Fibroblast of the aortic adventitia (primary cell): ENCODE measurements at places on chromosomes 3 and 15.

GRCh38 chr15:40481341-40482074 lies 10.7 kb downstream of the CHST14 start:
- DNase-seq, result no peak

GRCh38 chr3:41338276-41338675 lies 139.0 kb downstream of the CTNNB1 start:
- peak; percentile 29 for DNase-seq

DNA sequence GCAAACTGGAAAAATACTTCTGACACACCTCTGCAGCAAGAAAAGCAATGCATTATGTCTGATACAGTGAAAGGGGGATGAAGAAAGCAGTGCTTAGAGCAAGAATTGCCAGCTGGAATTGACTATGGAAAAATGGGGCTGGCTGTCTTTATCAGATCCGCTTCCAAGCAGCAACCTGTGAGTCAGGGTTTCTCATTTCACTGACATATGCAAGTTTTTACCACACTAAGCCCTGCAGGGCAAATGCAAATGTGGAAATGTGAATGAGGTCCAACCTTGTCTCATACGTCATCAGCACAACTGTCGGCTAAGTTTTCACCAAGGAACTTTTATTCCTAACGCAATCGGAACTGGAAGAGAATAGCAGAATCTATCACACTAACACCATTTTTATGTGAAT lies 172.5 kb upstream of the GADL1 start:
- DNase-seq, result peak; percentile 99

DNA sequence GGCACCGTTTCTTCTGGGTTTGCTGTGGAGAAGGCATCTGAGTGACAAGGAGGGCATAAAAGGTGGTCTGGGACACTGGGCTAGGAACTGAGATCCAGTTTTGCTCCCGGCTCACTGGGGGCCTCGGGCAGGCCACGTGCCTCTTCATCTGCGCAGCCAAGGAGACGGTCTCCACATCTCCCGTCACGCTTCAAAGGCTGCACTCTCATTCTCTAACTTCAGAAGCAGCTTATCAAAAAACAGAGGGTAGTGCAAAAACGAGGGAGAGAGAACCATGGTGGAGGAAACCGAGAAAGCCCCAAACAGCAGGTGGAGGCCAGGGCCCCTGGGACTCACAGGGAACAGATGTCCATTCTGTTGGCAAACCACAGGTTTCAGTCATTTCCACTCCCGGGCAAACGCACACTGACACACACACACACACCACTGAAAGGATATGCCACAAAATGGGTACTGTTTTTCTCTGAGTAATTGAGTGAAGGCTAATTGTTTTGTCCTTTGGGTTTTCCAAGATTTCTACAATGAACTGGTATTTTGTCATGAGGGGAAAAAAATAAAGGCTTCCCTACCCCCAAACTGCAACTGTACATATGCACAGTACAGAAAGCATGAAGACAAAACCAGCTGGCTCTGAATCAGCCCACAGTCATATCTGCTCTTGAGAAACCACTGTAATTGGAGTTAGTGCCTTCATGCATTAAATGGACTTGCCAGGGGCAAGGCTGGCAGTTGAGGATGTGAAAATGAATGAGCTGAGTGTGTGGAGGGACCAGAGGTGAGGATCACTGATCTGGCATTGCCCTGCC lies 71.9 kb downstream of the MGLL start:
- DNase-seq, result peak; percentile 83

- no peak for DNase-seq
Observed at GRCh38 chr15:48470096-48470495, 138.9 kb downstream of the DUT start.

DNA sequence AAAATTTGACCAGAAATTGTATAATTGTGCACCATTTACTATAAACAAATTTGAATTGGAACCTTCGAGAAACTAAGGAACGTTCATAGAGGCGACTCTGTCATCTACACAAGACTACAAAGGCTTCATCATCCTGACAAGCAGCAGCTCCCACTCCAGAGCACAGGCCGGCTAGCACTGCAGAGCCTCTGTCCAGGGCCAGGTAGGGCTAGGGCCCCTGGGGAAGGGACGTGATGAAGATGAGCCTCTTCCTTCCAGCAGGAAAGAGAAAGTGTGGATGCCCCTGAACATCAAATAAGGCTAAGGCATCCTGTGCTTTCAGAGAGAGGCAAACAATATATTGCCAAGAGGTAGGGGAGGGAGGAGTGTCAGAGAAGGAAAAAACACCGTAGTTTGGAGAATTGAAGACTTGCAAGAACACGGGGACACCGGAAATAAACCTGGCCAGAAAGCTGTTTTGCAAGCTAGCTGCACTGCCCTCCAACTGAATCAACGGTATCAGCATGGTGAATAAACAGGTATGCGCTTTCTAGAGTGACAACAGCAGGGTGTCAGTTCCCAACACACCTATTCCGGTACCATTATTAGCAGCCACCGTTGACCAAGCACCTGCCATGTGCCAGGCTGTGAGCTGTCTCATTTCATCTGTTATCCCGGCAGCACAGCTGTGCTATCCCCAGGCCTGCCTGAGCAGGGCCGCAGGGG lies 12.4 kb downstream of the XXYLT1 start:
- DNase-seq, result no peak

GRCh38 chr3:111761309-111761795 lies 97.7 kb upstream of the PHLDB2 start:
- DNase-seq, result peak; percentile 88

- no peak for DNase-seq
Observed at GRCh38 chr3:150771600-150771999, 8.6 kb upstream of the SIAH2 start.

DNA sequence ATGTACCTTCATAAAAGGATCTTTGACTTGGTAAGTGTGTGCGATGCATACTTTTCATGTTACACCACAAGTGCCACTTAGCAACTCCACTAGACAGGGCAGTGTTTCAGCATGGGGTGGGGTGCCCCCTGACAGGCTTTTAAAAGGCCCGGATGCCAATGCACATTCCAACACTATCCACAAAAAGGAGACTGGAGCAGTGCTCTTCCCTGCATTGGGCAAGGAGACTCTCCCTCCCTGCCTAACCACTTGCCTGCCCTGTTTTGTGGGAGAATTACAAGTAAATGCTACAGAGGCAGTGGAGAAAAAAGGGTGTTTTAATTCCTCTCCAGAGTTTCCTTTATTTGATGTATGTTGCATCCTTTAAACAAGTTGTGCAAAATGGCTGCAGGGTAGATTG lies 1.7 kb upstream of the RARB start:
- DNase-seq, result peak; percentile 5

DNA sequence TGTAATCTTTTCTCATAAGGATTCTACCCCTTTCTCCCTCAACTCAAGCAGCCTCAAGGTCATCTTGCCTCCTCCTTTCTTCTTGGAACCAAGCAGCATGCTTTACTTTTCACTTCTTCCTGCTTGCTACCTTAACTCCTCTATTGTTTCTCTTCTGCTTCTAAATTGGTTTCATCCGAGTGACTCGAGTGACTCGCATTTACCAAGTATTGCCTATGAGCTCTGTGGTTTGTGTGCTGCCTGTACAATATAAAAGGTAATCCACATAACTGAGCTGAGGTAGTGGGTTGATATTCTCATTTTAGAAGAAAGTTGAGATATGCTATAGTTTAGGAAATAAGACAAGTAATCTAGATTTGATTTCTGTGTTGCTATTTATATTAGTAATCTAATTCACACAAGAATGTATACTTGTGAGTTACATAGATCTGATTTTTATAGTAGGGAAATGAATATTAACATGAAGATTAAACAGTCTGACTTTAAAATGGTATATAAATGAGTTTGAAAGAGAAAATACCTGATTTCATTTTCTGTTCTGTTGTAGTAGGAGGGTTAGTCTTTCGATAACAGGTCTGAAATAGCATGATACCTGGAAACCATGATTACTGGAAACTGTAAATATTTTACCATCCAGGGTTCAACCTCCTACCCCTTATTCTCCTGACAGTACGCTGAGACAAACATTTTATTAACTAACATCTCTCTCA lies 5.5 kb downstream of the HHLA2 start:
- peak; percentile 9 for DNase-seq

DNA sequence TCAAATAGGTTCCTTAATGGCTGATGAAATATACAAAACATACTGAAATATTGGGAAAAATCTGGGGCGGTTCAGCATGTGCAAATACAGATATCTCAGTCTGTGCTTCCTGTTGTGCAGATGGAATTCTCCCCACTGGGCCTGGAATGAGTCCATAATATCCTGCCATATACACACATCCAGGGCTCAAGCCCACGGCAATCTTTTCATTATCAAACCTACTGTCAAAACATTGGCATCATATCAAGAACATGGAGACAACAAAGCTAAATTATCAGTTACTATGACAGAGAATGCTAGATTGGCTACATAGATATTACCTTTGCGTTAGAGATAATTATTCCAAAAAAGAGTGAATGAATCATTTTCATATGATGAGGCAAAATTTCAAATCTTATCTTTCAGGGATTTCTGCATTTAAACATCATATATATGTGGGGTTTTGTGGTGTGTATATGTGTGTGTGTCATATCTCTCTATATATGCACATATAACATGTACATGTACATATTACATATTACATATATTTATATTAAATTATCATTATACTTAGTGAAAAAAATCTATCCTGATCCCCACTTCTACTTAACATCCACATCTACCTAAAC lies 713.3 kb downstream of the GBE1 start:
- DNase-seq, result no peak

- no peak for DNase-seq
Observed at GRCh38 chr15:98231696-98232440, 271.4 kb downstream of the ARRDC4 start.

- no peak for DNase-seq
Observed at GRCh38 chr15:101438482-101439284, 50.8 kb downstream of the PCSK6 start.

DNA sequence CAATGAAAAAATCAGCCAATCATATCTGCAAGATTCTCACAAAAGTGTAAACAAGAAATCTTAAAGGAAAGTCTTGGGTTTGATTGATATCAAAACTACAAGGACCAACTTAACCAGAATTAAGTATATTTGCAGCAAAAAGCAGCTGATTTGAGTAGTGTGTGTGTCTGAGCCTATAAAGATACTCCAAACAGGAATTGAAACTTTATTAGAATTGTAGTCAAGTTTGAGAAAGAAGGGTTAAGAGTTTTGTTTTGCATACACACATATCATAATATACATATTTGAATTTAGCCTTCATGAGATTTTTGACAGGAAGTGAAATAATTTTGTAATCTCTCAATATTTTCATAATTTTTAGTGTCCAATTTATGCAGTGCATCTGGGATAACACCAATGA lies 300.1 kb downstream of the NAALADL2 start:
- DNase-seq, result no peak

GRCh38 chr15:48693484-48693883 lies 48.0 kb upstream of the FBN1 start:
- DNase-seq, result peak; percentile 78

GRCh38 chr15:34329006-34329405 lies 8.6 kb downstream of the SLC12A6 start:
- no peak for DNase-seq

GRCh38 chr3:187804120-187804744 lies 59.0 kb upstream of the BCL6 start:
- DNase-seq, result no peak

GRCh38 chr15:71746719-71747118 lies 63.6 kb upstream of the NR2E3 start:
- no peak for DNase-seq

DNA sequence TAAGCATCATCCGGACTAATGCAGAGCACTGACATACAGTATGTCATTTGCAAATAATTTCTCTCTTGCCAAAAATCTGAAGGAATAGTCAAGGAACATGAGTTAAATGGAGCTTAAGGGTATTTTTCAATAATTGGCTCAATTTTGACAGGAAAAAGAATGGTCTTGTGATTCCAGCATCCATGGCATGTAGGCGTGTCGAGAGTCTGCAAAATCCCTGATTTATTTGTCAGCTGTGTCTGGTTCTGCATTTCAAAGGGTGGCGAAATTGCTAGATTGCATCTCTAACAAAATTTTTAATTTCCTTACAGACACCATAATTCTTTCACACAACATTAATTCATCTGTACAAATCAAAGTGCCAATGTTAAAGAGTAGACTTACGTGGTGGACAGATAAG lies 65.4 kb upstream of the TBC1D23 start:
- DNase-seq, result no peak

GRCh38 chr3:49133226-49133951 lies 539 bp upstream of the LAMB2 start:
- DNase-seq, result peak; percentile 93

GRCh38 chr15:67125589-67126502 lies 60.4 kb downstream of the SMAD3 start:
- peak; percentile 99 for DNase-seq

GRCh38 chr15:29278436-29279105 lies 8.9 kb upstream of the NSMCE3 start:
- peak; percentile 75 for DNase-seq

DNA sequence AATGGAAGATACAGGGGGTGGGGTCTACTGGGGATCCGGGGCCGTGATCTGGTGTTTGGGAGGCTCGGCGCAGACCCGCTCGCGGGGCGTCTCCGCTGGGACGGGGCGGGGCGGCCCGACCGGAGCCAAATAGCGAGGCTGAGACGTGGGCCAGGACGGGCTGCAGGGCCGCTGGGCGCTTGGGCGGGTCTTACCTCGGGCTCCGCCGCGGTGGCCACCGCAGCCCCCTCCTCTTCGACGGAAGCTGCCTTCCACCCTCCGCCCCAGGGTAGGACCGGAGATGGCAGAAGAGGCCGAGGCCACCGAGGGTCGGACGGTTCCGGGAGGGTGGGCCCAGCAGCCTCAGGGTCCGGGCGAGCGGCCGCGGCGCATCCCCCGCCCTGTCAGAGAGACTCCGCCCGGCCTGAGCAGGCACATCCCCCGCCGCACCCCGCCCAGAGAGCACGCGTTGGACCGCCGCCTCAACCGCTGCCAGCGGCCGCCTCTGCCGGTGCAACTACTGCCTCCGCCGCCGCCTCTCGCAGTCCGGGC lies 399 bp downstream of the MYO9A start:
- DNase-seq, result peak; percentile 74

DNA sequence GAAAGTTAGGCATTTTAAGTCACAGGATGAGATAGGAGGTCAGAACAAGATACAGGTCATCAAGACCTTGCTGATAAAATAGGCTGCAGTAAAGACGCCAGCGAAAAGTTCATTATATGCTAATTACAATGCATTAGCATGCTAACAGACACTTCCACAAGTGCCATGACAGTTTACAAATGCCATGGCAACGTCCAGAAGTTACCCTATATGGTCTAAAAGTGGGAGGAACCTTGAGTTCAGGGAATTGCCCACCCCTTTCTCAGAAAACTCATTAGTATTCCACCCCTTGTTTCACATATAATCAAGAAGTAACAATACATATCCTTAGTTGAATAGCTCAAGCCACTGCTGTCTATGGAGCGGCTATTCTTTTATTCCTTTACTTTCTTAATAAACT lies 92.7 kb upstream of the PLXND1 start:
- DNase-seq, result no peak
